ENCODE measurements at places on chromosomes 12 and 14.

DNA sequence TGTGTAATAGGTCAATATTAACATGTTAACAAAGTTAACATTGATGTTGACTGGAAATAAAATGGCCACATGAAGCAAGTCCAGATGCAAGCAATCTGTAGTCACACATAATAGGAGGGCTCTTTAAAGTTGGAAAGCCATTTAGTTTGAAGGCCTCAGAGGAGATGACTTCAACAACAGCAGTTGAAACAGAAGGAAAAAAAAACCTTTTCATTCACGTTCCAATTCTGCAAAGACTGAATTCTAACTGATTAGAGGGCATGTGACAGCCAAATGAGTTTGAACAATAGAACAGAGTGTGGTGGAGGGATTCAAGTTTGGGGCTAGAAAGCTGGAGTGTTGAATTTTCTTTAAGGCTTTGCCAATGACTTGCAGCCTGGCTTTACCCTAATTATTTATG is 41.5 kb upstream of the DAAM1 start:
- DNase-seq: peak; percentile 24

DNA sequence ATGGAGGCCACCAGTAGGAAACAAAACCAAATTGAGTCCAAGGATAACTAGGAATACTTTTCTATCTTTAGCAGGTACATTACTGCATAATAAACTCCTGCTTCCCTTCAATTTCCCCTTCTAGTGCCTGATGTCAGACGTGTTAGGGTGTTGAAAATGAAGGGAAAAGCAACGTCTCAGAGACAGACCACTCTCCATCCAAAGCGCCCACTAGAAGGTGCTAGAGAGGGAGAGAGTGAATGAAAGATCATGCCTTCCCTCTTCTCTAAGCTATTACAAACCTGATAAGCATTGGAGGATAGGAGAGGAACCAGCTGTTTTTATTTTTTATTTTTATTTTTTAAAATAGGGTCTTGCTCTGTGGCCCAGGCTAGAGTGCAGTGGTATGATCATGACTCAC is 64.1 kb downstream of the ZNF641 start:
- peak; percentile 29 for DNase-seq

GRCh38 chr14:81023095-81023710 is 67.8 kb downstream of the TSHR start:
- no peak for DNase-seq

DNA sequence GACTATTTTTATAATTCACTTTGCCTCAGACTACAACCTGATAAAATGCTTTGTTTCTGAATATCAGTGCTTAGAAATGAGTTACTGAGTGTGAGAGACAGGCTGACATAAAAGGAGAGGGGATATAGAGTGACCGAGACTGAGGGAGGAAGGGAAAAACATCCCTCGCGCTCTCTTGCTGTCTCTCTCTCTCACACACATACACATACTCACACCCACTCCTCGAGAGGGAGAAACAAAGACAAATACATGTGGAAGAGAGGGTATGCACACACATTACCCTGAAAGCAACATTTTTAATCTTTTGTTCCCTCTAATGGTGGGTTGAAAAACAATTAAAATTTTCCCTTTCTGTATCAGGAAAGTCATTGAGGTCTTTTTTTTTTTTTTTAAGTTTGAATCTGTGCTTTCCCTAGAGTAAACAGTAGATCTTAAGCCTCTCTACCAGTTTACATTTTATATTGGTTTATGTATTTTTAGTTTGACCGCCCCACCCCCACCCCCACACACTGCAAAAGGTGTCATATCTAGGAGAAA is 45.3 kb downstream of the FRS2 start:
- DNase-seq: no peak

GRCh38 chr14:94001016-94001415 is 3.9 kb downstream of the CCDC197 start:
- no peak for DNase-seq

- DNase-seq: no peak
These were observed 7.6 kb downstream of the B4GALNT1 start for GRCh38 chr12:57625261-57626032.

DNA sequence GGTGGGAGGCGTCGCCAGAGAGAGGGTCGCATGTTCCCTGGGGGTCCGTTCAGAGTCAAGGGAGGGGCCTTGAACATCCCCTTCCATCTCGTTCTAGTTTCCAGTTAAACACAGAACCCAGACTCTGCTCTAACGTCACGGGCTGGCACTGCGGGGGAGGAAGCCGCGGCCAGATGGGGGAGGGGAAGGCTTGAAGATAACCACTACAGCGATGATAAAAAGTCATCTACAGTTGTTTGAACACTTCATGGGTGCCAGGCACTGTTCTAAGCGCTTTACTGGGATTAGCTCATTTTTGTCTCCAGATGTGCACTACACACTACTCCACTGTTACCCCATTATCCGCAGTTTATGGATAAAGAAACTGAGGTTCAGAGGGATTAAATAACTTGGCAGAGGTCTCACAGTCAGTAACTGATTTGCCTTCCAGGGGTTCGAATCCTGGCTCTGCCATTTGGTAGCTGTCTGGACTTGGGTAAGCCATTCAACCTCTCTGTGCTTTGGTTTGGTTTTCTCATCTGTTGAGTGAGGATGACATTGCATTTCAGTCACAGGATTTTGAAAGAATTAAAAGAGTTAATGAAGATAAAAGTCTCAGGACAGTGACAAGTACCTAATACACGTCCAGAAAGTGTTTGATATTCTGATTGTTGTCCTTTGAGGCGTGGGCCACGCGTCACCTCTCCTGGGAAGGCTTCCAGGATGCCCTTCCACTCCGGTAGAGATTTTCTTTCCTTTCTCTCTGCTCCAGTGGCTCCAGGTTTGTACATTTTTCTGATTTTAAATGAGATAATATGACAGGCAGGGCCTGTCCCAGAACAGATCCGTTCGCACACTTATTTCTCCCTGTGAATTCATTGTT is 798 bp upstream of the RASAL1 start:
- DNase-seq: no peak

GRCh38 chr14:105748204-105748578 is 221.8 kb downstream of the TMEM121 start:
- DNase-seq: no peak

- no peak for DNase-seq
These were observed 63.0 kb upstream of the PLEKHA5 start for GRCh38 chr12:19066475-19067001.

- no peak for DNase-seq
These were observed 245.7 kb downstream of the CEP128 start for GRCh38 chr14:80695869-80696268.

DNA sequence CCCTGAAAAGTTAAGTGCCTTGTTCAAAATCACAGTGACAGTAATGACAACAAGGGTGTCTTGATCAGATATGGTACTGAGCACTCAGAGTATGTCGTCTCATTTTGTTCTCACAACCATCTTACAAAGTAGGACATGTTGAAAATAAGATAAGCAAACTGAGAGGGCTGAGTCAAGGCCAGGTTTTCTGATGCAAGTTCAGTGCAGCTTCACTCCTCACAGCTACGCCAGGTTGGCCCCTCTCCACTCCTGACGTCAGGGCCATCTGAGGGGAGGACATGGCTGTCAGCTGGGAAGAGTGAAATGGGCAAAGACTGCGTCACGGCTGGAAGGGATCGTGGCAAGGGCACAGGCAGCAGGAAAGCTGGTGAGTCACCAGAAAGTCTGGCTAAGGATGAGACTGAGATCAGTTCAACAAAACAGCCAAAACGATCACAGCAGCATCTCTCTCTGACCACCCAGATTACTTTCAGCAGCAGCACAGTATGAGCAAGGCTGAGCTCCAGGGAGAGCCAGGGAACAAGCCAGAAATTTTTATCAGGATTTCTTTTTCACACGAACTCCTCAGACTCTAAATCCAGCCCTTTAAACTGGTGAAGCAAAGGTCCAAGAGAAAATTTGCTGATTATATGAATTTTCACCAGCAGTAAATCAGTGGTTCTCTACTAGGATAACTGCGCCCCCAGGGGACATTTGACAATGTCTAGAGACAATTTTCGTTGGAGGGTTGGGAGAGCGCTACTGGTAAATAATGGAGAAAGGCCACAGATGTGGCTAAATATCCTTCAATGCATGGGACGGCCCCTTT is 297.9 kb upstream of the AMIGO2 start:
- DNase-seq: no peak

GRCh38 chr14:20412411-20412810 is 890 bp downstream of the TEP1 start:
- no peak for DNase-seq

- no peak for DNase-seq
These were observed 52.6 kb upstream of the PRMT8 start for GRCh38 chr12:3438401-3438800.

DNA sequence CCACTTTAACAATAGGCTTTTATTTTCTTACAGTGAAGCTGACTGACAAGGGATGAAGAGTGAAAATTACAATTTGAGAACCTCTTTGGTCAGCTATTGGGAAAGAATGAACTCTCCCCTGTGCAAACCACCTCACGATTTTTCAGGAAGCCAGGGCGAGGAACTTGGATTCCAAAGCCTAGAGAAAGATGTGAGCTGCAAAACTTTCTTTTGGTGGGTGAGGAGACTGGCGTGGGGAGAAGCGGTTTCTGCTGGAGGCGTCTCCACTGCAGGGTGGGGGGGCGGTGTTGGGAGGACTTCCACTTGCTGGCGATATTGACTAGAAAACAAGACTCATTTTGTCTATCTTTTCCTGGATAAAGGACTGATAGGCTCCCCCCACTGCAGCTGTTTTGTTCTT is 59.3 kb upstream of the VRK1 start:
- DNase-seq: no peak

GRCh38 chr14:88856786-88857366 is 32.4 kb downstream of the TTC8 start:
- DNase-seq: no peak

DNA sequence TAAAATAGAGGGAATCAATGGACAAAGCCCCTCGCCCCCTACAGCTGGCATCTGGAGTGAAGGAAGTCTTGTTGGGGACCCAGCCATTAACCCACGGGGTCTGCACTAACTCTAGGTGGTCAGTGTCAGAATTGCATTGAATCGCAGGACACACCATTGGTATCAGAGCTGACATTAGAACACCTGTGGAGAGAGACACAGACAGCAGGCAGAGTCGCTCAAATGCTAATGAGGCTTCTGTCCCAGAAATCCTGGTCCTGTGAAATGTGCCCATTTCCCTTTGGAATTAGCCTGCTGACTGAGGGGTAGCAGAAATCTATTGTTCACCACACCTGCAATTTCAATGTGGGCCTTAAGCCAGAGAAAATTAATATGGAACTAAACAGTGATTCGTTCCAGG is 33.0 kb downstream of the TMEM132D start:
- peak; percentile 34 for DNase-seq

- DNase-seq: peak; percentile 25
These were observed 8.5 kb downstream of the SLC38A1 start for GRCh38 chr12:46260124-46260912.

GRCh38 chr14:22626590-22626989 is 17.6 kb downstream of the OR6J1 start:
- DNase-seq: no peak

DNA sequence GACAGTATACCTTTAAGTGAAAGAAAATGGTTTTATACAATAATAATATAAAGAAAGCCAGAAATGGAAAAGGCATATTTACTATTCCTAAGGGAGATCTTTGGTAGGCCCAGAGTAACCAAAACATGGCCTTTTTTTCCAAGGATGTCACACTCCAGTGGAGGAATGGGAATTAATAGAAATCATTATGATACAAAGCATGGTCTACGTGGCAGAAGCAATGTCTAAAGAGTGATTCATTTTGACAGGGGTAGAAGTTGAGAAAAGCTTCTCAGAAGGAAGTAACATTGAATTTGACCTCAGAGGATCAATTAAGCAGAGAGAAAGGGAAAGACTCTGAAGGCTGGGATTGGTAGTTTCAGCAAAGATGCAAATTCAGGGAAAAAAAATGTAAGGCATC is 208.6 kb downstream of the BTG1 start:
- no peak for DNase-seq

DNA sequence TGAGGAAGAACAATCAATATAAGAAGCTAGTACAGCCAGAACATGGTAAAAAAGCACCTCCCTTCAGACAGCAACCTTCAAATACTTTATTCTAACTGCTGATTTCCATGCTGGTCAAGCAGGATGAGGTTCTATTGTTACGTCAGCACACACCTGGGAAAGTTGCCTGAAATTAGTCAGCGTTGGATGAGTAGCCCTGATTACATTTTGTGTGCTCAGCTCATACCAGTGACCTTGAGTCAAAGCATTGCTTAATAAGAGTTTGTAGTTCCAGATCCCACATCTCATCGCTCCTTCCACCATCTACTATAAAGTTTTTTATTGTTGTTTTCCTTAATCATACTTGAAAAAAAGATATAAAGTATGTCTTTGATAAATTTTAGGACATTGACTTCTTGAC is 361.5 kb downstream of the EGLN3 start:
- DNase-seq: no peak

DNA sequence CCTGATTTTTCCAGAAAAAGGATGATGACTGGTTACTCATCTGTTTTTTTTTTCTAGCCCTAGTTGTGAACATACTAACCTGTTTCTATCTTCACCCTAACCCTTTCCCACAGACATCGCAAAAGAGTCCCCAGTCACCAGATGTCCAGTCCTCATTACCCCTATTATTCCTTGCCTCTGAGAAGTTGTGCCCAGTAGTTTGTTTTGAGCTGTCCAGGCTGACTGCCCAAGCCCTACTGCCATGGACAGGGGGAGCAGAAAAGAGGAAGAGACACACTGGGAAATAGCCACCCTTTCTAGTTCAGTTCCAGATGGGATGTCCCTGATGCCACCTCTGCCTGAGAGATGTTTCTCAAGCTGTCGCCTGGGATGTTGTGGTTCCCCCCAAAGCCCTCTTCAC is 13.8 kb upstream of the CELA1 start:
- DNase-seq: no peak

DNA sequence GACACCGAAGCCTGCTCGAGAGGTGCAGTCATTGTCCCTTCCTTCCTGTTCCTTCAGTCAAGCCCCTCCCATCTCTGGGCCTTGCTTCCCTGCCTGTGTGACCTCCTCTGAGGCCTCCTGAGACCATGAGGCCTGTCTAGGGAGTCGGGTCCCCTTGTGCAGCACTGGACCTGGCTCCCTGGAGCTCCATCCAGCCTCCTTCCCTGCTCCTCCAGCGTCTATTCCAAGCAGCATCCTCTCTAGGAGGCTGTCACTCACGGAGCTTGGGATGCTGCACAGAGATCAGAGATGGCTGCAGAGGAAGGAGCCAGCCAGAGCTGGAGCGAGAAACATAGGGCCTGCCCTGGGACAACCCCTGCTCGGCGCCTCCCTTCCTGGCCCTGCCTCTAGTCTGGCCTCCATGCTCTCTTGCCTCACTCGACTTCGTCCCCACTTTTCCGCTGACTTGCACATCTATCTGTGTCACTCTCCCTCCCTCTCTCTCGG is 142.7 kb downstream of the BCL11B start:
- no peak for DNase-seq

- DNase-seq: peak; percentile 29
These were observed 384.8 kb downstream of the BMP4 start for GRCh38 chr14:53571641-53572328.

DNA sequence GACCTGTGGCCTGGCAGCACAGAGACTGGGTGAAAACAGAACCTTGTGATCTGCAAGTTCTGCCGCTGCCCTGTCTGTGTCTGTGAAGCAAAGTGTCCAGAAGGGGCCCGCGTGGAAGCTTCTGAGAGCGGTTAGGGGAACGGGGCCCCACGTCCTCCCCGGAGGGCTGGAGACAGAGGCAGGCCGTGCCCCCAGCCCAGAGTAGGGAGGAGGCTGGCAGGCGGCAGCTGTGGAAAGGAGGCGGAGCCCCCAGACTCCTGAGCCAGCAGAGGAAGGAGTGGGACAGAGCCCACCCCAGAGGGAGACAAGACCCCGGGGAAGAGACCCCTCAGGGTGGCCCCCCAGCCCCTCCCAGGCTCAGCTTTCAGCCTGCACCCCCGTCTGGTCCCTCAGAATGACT is 49.0 kb downstream of the GALNT9 start:
- no peak for DNase-seq

GRCh38 chr14:89296281-89296745 is 120.7 kb downstream of the FOXN3 start:
- no peak for DNase-seq

Data from neural progenitor cell (in vitro differentiated cells).